ENCODE measurements at places on chromosomes 3 and 15.

DNA sequence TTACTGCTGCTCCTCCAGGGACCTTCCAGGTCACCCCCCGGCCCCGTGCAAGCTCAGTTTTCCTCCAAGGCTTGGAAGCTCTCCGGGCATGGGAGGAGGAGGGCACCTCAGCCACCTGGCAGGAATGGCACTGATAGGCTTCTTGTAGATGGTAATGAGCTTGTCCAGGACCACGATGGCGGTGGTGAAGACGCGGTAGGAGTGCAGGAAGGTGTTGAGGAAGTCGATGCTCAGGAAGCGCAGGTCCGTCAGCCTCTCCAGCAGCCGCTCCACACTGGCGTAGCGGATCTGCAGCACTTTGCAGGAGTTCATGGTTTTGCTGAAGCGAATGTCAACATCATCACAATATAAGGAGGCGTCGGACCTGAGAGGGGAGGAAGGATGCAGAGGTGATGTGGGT is 61.2 kb upstream of the CTSH start:
- DNase-seq: no peak

- DNase-seq: no peak
Measured at GRCh38 chr3:169103951-169104941, 559.3 kb downstream of the MECOM start.

- DNase-seq: no peak
Measured at GRCh38 chr15:31352339-31352751, 25.7 kb downstream of the KLF13 start.

DNA sequence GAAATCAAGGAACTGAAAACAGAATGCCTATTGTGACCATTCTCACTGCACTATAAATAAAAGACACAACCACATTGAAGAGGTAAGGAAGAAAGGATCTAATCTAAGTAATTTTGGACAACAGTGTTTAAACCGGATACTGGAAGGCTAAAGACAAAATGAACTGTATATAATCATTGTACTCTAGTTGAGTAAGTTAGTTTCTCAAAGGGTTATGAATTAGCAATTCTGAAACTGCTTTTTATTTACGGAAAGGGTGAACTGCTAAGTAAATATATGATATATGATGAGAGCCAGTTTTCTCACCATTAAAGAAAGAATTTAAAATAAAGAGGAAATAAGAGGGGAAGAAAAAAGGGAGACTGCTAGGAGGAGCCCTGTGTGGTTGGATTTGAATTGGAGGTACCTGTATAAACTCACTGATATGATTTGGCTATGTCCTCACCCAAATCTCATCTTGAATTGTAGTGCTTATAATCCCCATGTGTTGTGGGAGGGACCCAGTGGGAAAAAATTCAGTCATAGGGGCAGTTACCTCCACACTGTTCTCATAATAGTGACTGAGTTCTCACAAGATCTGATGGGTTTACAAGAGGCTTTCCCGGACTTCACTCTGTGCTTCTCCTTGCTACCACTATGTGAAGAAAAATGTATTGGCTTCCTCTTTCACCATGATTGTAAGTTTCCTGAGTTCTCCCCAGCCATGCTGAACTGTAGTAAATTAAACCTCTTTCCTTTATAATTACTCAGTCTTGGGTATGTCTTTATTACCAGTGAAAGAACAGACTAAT is 607.7 kb downstream of the PYDC2 start:
- DNase-seq: no peak

GRCh38 chr15:65634356-65634755 is 12.6 kb downstream of the SLC24A1 start:
- DNase-seq: no peak

DNA sequence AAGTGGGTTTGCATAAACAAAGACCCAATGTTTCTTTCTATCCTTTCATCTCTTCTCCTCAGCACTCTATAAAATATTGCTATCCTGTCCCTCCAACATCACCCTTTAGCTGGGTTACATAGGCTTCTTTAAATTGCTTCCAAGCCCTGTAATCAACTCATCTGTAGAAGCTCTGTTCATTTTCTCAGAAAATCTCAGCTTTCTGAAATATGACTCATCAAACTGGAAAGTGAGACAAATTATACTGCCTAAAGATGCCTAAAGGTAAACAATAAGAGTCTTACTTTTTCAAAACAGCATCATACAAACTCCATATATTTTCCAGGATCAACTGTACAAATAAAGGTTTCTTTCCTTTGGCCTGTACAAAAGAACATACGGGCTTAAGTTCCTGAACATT is 33.8 kb downstream of the EFL1 start:
- DNase-seq: no peak
